ENCODE measurements at places on chromosomes 6 and 20. TPM values are rescaled to one million over a fixed set of nuclear protein-coding genes. Genes with fewer than 3 reads are reported as not detected.
A peak's percentile ranks its signal among the peaks of the same experiment; 100 is the strongest.

- no peaks in the 10 kb centered on the region for H3K27me3 ChIP-seq
- no peaks in the 10 kb centered on the region for H3K4me1 ChIP-seq
- H3K36me3 ChIP-seq: no peaks in the 10 kb centered on the region
- no peak overlapping the region for H3K4me3 ChIP-seq
Measured at GRCh38 chr20:20070871-20071726, 18.8 kb downstream of the CFAP61 start.

EYS gene
- total RNA-seq: not detected

DNA sequence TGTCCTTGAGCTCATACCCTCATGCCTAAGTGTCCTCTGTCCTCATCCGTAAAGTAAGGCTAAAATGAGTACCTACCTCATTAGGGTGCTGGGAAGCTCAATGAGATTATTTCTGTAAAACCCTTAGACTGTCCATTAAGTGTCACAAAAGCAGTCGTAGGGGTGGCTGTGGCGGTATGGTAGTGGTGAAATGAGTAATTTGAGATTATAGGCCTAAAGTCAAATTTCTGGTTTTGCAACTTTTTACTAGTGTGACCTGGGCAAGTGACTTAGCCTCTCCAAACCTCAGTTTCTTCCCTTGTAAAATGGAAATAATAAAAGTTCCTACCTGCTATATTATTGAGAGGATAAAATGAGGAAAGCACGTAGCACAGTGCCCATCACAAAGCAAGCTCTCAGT is 148.2 kb upstream of the AKAP12 start:
- no peaks in the 10 kb centered on the region for H3K27me3 ChIP-seq
- no peak for DNase-seq
- H3K4me1 ChIP-seq: peaks cover 18% of the 10 kb centered on the region
- peaks cover 24% of the 10 kb centered on the region for H3K36me3 ChIP-seq
- H3K27ac ChIP-seq: no peak overlapping the region

ADAM33 gene
- not detected for total RNA-seq

DNA sequence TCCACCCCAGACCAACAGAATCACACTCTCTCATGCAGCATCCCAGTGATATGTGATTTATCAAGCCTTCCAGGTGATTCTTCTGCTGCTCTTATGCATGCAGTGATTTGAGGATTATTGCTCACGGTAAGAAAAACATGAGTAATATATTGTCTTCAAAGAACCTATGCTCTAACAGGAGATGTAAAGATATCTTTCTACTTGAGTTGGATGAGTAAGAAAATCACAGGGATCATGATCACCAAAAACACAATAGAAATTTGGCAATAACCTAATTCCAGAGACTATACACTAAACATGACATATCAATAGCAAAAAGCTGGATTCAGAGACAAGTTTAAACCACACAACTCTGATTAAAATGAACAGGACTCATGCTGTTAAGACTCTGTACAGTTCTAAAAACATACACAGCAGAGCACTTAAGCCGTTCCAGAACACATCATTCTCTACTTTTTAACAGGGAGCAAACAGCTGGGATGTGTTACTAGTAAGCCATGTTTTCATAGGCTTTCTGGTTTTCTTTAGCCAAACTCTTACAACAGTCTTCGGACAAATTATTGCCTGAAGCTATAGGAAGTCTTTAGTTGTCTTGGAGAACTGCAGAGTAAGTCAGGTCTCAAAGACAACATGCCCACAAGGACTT is 568.6 kb downstream of the HAO1 start:
- no peaks in the 10 kb centered on the region for H3K36me3 ChIP-seq
- no peaks in the 10 kb centered on the region for H3K27me3 ChIP-seq
- no peak overlapping the region for H3K4me3 ChIP-seq
- no peaks in the 10 kb centered on the region for H3K4me1 ChIP-seq
- DNase-seq: no peak

DNA sequence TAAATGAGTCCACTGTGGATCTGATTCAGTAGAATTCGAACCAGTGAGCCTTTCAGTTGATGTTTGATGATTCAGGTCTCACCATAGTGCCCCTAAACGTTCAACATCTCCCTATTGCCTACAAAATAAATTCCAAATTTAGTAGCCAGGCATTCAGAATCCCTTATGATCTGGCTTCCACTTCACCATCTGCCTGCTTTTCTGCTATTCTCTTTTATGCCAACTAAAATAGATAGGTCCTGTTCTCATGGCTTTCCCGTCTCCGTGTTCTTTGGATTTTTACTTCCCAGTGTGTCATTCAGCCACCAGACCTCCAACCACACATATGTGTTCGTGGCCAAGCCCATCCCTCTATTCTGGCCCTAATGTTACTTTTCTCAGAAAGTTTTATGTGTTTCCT is 410.4 kb downstream of the LMBRD1 start:
- H3K4me1 ChIP-seq: no peaks in the 10 kb centered on the region
- H3K36me3 ChIP-seq: no peaks in the 10 kb centered on the region
- DNase-seq: no peak
- H3K27ac ChIP-seq: no peak overlapping the region

PRRT1 gene
- total RNA-seq: 2.9 TPM

STMND1 gene
- total RNA-seq: 0.68 TPM

WDR46 gene
- 125 TPM for total RNA-seq

DNA sequence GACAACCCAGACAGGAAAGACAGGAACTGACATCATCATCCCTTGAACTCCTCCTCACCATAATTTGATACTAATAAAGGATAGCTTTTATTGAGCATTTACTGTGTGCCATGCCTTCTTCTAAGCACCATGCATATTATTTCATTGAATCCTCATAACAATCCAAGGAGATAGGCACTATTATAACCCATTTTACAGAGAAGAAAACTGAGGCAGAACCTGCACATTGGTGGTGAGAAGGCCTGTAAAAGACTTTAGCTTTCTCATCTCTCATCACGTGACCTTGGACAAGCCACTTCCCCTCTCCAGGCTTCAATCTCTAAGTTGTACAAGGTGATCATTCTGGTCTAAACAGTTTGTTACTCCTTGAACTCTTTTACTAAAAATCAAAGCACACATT is 34.5 kb upstream of the PREX1 start:
- DNase-seq: no peak
- no peaks in the 10 kb centered on the region for H3K36me3 ChIP-seq
- peaks cover 53% of the 10 kb centered on the region for H3K27me3 ChIP-seq
- H3K4me1 ChIP-seq: no peaks in the 10 kb centered on the region
- H3K4me3 ChIP-seq: no peak overlapping the region

GRCh38 chr6:164168595-164168994 is 754.1 kb downstream of the QKI start:
- no peak overlapping the region for H3K4me3 ChIP-seq
- H3K27me3 ChIP-seq: no peaks in the 10 kb centered on the region
- H3K36me3 ChIP-seq: no peaks in the 10 kb centered on the region
- H3K27ac ChIP-seq: no peak overlapping the region

SLX4IP gene
- 5.4 TPM for total RNA-seq

TCP1 gene
- total RNA-seq: 357 TPM

GRCh38 chr20:19473216-19473921 is 260.9 kb downstream of the SLC24A3 start:
- no peak overlapping the region for H3K27ac ChIP-seq
- no peak for DNase-seq
- H3K27me3 ChIP-seq: peaks cover 25% of the 10 kb centered on the region
- H3K4me3 ChIP-seq: no peak overlapping the region

DNA sequence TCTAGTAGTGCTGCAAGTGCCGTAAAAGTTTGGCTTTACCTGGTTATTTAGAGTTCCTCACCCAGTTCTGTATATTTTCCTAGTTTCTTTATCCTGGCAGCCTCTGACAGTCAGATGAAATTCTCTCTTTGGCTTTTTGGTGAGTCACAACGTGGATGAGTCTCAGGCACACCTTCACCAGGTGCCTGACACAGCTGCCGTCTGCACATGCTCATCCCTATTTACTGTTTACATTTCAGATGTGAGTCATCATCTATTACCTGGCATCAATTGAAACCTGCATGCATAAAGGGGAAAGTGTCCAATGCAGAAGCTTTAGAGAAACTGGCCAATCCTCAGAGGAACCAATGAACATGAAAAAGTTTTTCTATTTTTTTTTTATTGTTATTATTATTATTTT is 33.3 kb upstream of the ADGRF4 start:
- H3K27me3 ChIP-seq: no peaks in the 10 kb centered on the region
- H3K27ac ChIP-seq: no peak overlapping the region
- no peak for DNase-seq
- no peak overlapping the region for H3K4me3 ChIP-seq
- peaks cover 20% of the 10 kb centered on the region for H3K4me1 ChIP-seq

- DNase-seq: no peak
- peaks cover 8% of the 10 kb centered on the region for H3K4me1 ChIP-seq
- H3K27ac ChIP-seq: no peak overlapping the region
- H3K36me3 ChIP-seq: no peaks in the 10 kb centered on the region
- no peak overlapping the region for H3K4me3 ChIP-seq
Measured at GRCh38 chr6:45923831-45924391, 91.7 kb downstream of the CLIC5 start.

TP53TG5 gene
- 0.52 TPM for total RNA-seq

- no peak overlapping the region for H3K27ac ChIP-seq
- peaks cover 13% of the 10 kb centered on the region for H3K27me3 ChIP-seq
- no peaks in the 10 kb centered on the region for H3K36me3 ChIP-seq
- no peak overlapping the region for H3K4me3 ChIP-seq
- peaks cover 9% of the 10 kb centered on the region for H3K4me1 ChIP-seq
Measured at GRCh38 chr6:4271761-4272470, 136.5 kb upstream of the ECI2 start.

DNA sequence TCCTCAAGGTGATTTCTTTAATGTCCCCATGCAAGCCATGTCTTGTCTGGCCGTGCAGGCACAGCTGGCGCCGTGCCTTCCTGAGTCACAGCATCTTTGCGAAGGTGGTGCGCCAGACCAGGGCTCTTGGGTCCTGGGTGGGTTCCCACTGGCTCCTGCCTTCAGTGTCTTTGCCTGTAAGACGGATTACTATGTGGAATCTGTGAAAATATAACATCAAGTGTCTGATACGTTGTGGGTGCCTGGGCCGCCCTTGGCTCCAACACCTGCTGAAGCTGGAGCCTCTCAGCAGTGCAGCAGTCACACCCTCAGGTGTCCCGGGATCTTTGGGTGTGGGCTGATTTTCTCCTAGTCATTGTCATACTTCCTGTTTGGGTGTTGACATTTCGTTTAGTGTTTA is 3.2 kb downstream of the OSBPL2 start:
- DNase-seq: peak; percentile 46
- H3K27ac ChIP-seq: peak overlapping the region; percentile 48
- peaks cover 69% of the 10 kb centered on the region for H3K36me3 ChIP-seq
- H3K27me3 ChIP-seq: peaks cover 2% of the 10 kb centered on the region
- H3K4me3 ChIP-seq: peak overlapping the region; percentile 88
- H3K4me1 ChIP-seq: peaks cover 54% of the 10 kb centered on the region

- H3K36me3 ChIP-seq: no peaks in the 10 kb centered on the region
- H3K4me1 ChIP-seq: no peaks in the 10 kb centered on the region
- H3K27me3 ChIP-seq: peaks cover 65% of the 10 kb centered on the region
- no peak for DNase-seq
Measured at GRCh38 chr20:40634891-40635290, 54.1 kb downstream of the MAFB start.

All from Calu3 (cell line).